ENCODE measurements at places on chromosomes 1 and 21. TPM values are rescaled to one million over a fixed set of nuclear protein-coding genes. Genes with fewer than 3 reads are reported as not detected.

The OR14K1 gene
- total RNA-seq = not detected

The F5 gene
- 6.0 TPM for total RNA-seq

The AKR7A3 gene
- total RNA-seq = 1.3 TPM

The CD84 gene
- not detected for total RNA-seq

The CYP4A11 gene
- total RNA-seq = not detected

The LIPI gene
- total RNA-seq = not detected

The DIO1 gene
- 4.1 TPM for total RNA-seq

The MRPS6 gene
- 74.8 TPM for total RNA-seq

DNA sequence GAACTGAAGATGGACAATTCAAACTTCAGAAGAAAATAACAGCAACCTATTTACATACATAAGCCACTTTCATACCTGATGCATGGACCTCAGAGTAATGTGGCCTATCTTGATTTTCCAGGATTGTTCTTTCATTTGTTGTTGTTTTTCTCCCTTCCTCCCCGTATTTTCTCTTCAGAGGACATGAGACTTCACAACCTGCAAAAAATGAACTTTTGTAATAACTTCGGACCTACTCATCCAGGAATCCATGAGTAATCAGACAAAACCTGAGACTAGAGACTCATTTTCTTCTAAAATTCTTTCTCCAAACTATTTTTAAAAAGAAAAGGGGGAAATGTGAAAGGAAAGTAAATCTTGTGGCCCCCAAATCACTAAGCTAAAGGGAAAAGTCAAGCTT lies 17.6 kb upstream of the PLA2G5 start:
- no peak for DNase-seq

DNA sequence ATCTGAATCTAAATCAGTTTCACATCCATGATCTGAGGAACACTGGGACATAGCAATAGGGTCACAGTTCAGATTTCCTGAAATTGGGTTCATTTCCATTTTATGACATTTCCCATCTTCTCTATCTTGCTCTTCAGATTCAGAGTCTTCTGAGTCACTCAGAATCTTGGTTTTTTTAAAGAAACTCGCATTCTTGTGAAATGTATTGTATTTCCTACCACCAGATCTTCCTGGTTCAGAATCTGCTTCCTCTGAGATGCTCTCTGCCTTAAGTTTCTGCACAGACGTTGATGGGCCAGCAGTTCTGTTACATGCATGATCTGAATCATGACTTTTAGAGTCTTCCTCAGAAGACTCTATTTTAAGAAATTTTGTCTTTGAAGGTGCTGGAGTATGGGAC lies 15.5 kb upstream of the PSMG1 start:
- DNase-seq = no peak

- no peak for DNase-seq
Measured at GRCh38 chr1:193190096-193190744, 3.8 kb upstream of the B3GALT2 start.

GRCh38 chr21:41219498-41220207 lies 51.7 kb downstream of the BACE2 start:
- DNase-seq = no peak

- DNase-seq = no peak
Measured at GRCh38 chr1:82449506-82450057, 648.8 kb downstream of the ADGRL2 start.

GRCh38 chr1:89129911-89130310 lies 4.0 kb upstream of the GBP2 start:
- DNase-seq = no peak

DNA sequence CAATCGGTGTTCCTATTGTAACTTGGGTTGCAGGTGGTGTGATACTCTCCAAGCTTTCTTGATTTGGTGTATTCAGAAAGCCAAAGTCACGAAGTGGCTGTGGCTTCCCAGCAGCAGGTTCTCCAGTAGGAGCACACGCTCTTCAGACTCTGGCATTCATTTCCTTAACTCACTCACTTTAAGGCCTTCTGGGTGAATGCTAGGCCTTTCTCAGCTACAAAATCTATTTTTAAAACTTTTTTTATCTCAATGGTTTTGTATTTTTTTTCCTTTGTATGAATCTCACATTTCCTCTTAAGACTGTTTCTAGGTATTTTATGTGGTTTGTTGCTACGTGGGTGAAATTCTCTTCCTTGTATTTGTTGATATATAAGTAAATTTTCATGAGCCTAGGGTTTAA lies 22.9 kb upstream of the PKN2 start:
- no peak for DNase-seq

DNA sequence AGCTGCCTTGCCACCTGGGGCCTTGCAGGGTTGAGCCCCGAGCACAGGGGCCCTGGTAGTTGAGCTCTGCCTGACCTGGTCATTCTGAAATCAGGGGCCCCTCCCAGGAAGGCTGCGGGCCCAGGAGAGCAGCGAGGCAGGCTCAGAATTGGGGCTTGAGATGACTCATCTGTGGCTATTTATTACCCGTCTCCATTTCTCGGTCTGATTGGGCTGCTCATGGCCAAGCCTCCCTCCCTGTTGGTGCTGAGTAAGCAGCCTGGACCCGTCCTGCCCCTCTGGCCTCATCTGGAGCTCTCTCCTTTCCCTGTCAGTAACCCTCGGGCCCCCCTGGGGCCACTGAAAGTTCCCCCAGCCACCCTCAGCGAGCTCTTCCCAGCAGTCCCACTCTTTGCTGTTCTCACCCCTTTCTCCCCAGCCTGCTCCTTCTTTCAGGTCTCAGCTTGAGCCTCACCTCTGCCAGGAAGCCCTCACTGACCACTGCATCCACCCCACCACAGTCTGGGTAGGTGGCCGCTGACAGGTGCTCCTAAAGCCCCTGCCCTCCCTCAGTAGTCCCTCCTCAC lies 11.0 kb upstream of the TNFRSF8 start:
- no peak for DNase-seq
